DMS79 (cell line): ENCODE measurements at places on chromosomes 4 and X.

- DNase-seq = no peak
These were observed 146.6 kb upstream of the PBDC1 start for GRCh38 chrX:76026292-76026691.

GRCh38 chr4:157961229-157961990, 211.4 kb downstream of the GASK1B start:
- no peak for DNase-seq

GRCh38 chr4:74751247-74751646, 43.1 kb downstream of the BTC start:
- no peak for DNase-seq

DNA sequence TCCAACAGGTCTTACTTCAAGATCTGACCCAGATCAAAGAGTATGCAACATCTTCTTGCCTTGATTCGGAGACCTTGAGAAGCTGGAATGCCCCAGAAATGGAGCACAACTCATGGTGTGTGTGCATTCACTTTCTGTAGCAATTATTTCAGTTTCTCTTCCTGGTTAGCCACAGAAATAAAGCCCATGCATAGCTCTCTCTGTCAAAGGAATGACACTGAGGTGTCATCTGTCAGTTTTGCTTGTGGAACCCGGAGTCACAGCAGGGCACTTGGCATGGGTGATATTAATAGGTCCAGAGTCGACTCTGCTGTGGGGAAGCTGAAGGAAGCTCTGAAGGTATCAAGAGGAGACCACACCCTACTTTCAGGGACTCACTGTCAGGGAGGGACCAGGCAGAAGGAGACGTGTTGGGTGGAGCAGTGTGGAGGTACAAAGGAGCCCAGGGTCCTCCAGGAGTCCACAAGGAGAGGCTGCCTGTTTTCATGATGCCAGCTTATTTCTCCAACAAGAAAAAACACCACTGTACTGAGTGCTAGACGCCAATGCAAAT, 10.7 kb downstream of the CLNK start:
- no peak for DNase-seq

- DNase-seq = no peak
These were observed 7.4 kb downstream of the ANTXR2 start for GRCh38 chr4:80065601-80066000.

DNA sequence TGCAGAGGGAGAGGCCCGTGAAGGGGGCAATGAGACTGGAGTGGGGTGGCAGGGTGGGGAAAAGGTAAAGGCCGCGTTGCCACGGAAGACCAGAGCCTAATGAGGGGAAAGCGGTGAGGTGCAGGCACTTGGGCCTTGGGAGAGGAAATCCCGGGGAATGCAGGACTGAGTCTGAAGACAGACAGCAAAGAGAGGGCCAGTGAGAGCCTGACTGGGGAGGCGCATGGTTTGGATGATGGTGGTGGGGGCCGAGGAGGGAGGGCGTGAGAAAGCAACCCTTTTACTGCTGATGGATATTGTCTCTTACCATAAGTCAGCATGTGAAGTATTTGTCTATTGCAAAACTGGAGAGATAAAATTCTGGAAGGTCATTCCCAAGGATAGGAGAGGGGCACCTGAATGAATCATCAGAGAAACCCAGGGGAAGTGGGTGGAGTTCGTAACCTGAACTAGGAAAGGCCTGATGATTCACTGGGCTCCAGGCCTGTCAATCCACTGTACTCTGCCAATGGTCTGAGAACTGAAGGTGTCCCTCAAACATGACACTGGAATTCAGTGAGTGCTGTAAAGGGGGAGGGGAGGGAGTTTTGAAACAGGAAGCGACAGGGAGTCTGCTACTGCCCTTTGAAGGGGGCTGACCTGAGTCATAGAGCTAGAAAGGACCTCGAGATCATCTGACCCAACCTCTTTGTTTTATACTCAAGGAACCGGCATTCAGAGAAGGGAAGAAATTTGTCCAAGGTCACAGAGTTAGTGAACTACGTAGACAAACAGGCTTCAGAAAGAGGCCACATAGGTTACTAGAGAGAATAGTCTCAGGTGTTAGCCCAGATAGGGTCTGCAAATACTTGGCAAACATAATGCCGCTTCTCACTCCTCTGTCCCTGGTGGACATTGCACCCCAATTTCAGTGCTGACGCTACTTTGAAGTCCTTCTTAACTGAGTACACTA, 52.2 kb downstream of the NALF2 start:
- no peak for DNase-seq

DNA sequence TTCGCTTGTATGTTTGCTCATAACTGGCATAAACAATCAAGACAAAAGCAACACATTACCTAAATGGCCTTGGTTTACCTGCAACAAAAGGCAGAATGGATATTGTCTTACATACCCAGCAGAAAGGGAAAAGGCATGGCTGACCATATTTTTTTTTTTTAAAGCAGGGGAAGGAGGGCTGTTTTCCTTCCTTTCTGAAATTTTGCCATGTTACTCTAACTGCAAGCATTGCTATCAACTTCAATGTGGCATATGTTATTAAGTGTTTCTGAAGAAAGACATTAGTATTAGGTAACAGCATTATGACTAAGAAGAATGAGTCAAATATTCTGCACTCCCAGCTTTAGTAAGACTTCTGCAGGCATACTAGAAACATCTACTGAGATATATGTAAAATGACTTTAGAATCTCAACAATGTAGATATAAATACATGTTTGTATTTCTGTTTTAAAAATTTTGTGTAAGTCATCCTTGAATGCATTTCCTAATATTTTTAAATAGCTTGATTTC, 512.6 kb upstream of the FAM241A start:
- DNase-seq = no peak
